ENCODE measurements at places on chromosomes 4 and X.

DNA sequence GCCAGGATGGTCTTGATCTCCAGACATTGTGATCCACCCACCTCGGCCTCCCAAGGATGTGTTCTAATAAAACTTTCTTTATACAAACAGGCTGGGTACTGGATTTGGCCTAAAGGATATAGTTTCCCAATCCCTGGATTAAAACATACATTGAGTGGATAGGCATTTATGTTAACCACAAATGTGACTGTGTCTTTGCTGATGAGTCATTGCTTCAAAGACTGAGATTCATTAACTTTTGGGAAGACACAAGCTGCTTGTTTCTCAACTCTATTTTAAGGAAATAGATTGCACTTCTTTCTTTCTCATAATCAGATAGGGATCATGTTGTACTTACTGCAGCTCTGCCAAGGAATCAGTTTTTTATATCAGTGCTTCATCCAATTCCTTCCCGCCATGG lies 131.3 kb upstream of the AGA start:
- DNase-seq, result no peak

DNA sequence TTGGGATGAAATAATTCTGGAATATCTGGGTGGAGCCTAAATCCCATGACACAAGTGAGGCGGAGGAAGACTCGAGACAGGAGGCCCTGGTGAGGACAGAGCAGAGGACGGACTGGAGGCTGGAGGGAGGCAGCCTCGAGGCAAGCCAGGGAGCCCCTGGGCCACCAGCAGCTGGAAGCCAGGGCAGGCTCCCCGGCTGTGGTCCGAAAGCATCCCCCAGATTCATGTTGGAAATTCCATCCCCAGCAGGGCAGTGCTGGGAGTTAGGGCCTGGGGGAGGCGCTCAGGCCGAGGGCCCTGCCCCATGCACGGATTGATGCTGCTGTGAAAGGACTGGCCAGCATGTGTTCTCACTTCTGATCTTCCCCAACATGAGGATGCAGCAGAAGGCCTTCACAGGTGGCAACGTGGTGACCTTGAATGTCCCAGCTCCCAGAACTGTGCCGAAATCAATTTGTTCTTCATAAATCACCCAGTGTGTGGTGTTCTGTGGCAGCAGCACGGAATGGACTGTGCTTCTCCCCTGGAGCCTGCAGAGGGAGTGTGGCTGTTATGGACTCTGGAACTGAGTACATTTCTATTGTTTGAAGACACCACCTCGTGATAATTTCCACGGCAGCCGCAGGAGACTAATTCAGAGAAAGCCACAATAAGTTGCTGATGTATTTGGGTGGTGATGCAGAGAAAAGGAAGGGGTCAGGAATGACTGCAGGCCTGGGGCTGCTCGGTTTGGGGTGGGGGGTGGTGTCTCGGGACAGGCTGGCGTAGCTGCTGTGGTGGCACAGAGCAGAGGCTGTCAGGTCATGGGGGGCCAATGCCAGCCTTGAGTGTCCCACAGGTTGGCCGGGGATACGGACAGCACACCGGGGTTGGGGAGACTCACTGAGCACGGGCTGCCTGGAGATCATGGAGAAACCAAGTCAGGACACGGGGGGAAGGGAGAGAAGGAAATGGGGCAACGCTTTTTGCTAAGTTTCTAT lies 56.9 kb downstream of the PCGF3 start:
- no peak for DNase-seq

DNA sequence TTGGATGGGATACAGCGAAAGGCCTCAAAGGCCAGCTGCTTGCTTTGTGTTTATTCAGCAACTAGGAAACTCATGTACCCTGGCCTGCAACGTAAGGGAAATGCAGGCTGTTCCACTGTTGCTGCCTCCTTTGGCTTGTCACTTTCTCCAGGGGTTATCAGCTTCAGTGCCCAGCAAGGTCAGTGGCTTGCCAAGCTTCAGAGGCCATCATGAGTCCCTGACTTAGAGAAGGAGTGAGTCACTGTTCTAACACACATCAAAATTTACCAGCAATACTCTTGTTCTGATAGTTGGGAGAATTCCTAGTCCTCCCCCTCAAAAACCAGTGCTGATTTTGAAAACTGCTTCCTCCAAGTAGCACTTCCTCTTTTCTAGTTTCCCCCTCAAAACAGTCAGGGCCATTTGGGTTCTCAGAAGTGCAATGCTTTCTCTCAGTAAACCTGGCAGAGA lies 250.8 kb downstream of the ARHGAP24 start:
- no peak for DNase-seq

DNA sequence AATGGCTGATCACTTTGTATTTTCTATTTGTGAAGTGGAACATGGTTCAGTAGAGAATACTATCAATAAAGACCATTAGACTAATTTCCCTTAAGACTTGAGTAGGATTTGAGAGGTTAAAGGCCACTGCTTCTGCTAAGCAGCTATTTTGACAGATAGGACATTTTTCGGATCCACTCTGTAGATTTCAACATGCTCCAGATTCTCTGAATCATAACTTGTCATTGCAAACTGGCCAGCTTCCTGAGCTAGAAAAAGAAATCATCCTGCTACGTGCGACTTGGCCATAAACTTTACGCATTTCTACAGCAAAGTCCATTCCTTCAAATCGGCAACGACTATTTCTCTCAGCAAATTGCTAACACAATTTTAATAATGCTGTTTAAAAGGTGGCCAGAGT lies 55.2 kb downstream of the MGST2 start:
- no peak for DNase-seq

- DNase-seq, result no peak
These were observed 520 bp upstream of the SRP72 start for GRCh38 chr4:56466910-56467283.

DNA sequence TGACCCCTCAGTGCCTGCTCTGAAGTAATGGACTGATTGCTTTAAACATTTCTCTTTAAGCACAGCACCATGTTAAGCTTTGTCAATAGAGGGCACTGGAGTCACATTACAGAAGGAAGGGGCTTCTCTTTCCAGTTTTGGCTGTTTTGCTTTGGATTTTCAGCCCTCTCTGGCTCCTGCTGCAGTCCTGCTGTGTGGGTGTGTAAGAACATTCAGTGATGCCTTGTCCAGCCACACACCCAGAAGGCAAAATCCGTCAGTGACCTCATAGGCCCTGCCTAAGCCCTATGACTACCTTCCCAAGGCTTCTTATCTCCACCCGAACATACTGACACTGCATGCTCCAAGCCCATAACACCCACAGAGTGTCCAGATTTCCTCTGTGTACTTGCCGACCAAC lies 215.3 kb upstream of the CTSO start:
- DNase-seq, result no peak

GRCh38 chr4:156346959-156347385 lies 393.3 kb upstream of the CTSO start:
- no peak for DNase-seq

Data from stimulated activated CD8-positive, alpha-beta memory T cell treated with anti-CD3 and anti-CD28 coated beads, Interleukin-7, amount 100 ng/mL, for 1 hour (primary cell).